H1 (cell line): ENCODE measurements at places on chromosomes 7 and 10. TPM values are rescaled to one million over a fixed set of nuclear protein-coding genes. Genes with fewer than 3 reads are reported as not detected.

GRCh38 chr10:93300288-93300917 is 181.7 kb downstream of the MYOF start:
- no peak for DNase-seq

DNA sequence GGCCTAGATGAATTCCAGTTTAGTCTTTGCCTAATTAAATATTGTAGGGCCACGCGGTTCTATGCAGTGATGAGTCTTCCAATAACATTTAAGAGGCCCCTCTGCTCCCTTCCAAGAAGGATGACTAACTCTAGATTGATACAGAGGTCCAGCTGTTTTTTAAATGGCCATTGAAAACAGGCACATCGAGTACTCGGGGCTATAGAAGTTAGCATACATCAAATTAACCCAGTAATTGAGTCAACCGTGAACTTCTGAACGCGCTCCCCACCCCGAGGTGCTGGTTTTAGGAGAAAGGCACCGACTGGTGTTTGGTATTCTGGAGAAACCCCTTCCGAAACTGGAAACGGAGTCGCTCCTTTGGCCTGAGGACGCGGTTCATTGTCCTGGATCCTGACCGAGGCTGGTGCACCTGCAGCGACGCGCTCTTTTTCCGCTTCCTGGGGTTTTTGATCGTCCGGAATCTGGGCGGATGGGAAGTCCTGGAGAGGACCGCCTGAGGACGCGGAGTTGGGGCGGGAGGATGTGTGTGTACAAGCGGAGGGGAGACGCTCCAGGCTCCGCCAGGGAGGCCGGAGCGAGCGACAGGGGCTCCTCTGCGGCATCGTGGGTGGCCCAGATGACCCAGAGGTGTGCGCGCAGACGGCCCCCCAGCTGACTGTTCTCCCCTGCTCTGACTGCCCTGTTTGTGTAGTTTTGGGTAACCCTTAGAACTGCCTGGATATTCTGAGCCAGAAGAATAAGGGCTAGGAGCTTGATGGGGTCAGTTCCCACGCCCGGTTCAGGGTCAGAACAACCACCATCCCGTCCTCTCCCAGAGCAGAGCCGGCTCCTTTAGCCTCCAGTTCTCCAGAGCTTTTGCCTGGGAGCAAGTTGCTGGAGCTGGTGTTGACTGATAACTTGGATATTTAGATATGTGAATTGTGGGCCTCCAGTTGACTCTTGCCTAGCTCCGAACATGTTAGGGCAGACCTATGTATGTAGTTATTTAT is 711 bp downstream of the FAM221A start:
- peak; percentile 72 for DNase-seq

DNA sequence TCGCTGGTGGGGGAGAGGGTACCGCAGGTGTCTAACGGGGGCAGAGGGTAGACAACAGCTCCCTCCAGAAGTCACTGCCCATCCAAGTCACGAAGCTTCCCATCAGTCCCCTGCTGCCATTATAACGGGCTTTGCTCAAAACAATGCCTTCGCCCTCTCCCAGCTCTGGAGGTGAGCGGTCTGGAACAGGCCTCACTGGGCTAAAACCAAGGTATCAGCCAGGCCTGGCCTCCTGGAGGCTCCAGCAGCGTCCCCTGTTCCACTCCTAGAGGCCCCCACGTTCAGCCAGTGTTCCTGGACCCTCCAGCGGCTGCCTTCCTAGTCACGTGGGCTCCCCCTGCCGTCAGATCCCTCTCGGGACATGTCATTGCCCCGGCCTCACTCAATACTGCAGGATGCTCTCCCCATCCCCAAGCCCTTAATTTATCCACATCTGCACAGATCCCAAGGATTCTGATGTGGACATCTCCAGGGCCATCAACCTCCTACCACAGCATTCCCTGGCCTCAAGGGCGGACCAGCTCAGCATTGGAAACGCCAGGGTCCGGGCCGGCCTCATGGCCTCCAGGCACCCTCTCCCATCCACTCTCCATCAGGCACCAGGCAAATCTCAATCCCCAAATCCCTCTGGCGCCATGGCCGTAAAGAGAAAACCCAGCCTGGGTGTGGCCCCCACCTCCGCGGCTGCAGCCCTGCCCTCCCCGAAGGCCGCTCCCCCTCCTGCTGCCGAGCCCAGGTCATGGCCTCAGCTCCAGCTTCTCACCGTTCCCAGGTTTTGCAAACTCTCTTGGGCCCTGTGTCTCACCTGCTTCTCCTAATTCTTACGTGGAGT is 104.1 kb upstream of the FAM20C start:
- peak; percentile 62 for DNase-seq

DNA sequence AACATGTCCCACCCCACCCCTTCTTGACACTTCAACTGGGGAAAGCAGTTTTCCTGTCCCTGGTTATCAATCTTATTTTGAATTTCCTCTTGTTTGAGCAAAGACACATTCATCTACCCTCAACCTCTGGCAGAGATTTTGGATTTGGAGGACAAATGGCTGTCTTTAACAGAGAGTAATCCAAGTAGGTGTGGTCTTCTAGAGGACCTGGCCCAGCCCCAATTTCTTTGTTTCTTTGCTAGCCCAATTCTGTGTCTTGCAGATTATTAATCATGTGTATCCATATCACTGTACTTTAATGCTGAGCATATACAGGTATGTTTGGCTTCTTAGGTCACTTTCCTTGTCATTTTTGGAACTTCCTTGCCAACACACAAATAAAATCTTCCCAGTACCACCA is 58.8 kb upstream of the ADCY1 start:
- DNase-seq: no peak

- DNase-seq: no peak
These were observed 9.0 kb upstream of the FKBP9 start for GRCh38 chr7:32948202-32948601.

The UPF2 gene
- total RNA-seq: 32.8 and 33.6 TPM in 2 replicates
